ENCODE measurements at places on chromosomes 12 and 14. TPM values are rescaled to one million over a fixed set of nuclear protein-coding genes. Genes with fewer than 3 reads are reported as not detected.

DNA sequence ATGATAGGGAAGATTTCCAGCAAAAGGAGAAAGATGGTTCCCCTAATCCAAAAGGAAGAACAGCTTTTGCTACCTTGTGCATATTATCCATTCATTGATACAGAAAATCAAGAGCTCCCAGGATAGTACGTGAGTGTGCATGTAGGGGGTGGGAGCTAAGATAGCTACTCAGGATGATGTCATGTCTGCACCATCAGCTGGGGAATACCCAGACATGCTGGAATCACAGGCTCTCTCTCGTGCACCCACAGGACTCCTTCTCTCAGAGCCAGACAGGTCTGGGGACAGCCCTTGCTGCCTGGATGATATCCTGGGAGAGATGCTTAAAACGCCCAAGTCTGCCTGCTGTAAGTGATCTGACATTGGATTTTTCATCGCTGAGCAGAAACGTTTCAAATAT lies 38.9 kb downstream of the FOXN3 start:
- DNase-seq = no peak

DNA sequence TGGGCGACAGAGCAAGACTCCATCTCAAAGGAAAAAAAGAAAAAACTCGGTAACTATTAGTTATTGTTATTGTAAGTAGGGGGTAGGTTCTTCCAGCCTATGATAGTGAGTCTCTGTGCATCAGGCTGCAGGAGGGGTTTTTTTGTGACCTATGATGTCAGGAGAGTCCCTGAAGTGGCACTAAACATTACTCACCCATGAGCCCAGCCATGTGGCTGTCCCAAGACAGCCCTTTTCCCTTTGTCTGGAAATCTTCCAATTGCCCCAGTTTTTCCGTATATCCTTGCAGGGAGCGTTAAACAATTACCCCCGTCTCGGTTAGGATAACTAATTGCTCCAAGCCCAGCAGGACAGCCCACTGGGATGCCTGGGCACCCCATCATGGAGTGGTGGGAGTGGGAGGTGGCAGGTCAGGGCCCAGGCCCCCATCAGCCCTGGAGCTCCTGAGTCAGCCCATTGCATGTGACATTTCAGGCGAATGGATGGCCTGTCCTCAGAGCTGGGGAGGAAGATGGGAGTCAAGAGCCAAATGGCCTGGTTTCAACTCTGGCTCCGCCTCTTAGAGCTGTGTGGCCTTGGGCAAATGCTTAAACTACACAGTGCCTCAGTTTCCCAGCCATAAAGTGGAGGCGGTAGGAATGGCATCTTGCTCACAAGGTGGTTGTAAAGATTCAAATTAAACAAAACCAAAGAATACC lies 16.4 kb downstream of the PHETA1 start:
- DNase-seq = no peak

DNA sequence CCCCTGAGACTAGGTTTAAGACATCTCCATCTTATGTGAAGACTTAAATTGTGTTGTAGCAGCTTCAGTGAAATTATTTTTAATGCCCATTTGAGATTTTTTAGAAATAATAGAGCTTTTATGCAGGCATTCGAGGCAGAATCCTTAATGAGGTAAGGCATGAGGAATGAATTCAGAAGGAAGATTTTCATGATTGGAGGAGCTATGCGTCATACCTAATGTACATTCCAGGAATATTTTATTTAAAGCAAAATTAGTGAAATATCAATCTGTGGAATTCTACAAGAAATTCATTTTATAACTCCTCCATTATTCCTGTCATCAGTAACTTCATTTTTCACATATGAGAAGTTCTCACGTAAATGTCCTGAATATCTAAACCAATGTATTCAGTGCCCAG lies 36.0 kb upstream of the GARIN6 start:
- no peak for DNase-seq

DNA sequence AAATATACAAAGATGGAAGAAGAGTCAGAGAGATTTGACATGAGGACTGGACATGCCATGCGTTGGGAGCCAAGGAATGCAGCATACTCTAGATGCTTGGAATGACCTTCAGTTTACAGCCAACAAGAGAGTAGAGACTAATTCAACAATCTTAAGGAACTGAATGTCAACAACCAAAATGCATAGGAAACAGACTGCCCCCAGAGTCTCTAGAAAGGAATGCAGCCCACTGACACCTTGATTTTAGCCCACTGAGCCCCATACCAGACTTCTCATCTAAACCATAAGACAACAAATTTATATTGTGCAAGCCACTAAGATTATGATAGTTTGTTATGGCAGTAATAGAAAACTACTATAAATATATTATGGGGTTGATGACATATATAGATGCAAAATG lies 611.2 kb downstream of the RPS29 start:
- no peak for DNase-seq

DNA sequence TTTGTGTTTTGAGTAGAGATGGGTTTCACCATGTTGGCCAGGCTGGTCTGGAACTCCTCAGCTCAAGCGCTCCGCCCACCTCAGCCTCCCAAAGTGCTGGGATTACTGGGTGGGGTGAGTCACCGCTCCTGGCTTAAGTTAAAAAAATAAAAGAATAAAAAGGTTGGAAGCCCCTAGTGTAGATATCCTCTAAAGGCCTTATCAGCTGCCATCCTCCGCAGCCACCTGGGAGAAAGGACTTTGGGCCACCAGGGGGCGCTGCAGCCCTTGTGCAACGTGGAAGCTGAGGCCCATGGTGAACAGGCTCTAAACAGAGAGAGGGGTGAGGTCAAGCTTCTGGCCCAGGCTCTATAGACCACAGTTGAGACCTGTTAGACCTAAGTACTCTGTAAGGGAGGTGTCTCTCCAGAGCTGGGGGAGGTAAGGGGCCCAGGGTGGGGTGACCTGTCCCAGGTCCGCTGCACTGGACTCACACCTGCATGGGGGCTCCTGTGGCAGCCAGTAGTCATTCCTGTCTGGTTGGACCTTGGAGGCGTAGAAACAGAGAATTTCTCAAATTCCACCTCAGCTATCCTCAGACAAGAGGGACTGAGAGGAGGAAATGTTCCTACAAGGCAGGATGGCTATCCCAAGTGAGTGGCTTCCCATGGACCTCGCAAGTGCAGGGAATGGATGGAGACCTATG lies 14.0 kb upstream of the RACGAP1 start:
- no peak for DNase-seq

DNA sequence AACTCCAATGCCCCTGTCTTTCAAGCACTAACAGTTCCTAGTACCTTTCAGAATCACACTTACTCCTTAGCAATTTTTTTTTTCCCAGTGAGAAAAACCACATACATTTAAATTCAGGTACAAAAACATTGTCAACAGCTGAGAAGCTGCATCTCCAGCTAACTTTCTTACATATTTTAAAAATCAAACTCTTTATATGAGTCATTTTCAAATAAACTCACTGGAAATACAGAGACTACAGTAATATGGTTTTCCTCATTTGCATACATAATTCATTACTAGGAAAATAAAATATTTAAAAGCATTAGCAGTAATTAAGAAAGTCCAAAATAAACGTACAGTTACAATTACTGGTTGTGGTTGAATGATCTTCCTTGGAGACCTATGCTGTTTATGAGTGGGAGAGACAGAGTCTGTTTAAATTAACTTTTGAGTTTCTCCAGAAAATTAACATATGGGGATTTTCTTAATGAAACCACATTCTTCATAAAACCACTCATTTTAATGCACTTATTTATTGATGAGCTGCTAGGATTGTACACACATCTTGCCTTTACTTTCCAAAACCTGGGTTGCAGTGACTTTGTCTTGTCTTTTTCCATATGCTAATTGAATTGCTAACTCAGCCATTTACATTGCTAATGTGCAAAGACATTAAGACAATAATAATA lies 9.8 kb downstream of the MUCL1 start:
- no peak for DNase-seq

GRCh38 chr14:91835197-91835919 lies 32.0 kb downstream of the TC2N start:
- no peak for DNase-seq

- DNase-seq = no peak
Observed at GRCh38 chr12:11863478-11863906, 207.2 kb upstream of the BCL2L14 start.

GRCh38 chr12:6047249-6048237 lies 76.9 kb downstream of the VWF start:
- DNase-seq = no peak

DNA sequence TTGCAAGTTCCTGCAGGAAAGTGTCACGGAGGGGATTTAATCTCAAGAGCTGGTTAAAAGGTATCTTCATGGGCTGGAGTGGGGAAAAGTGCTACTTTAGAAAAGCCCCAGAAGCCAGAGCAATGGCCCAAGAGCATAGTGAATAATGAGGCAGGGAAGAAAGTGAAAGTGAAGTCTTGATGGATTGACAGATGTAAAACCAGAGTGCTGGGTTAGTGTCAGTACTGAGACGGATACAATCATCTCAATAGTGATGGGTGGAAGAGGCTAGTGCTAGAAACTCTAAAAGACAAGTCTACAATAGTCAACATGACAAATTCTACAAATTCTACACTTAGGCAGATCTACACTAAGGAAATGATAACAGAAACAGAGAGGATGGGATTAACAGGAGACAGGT lies 68.1 kb downstream of the CIT start:
- DNase-seq = no peak

- DNase-seq = peak; percentile 31
Observed at GRCh38 chr12:68746572-68747180, 700 bp downstream of the SLC35E3 start.

- DNase-seq = no peak
Observed at GRCh38 chr12:59164226-59164625, 243.9 kb upstream of the LRIG3 start.

- no peak for DNase-seq
Observed at GRCh38 chr12:119668324-119668841, 450 bp downstream of the PRKAB1 start.

GRCh38 chr12:31325524-31325875 lies 450 bp downstream of the SINHCAF start:
- no peak for DNase-seq

DNA sequence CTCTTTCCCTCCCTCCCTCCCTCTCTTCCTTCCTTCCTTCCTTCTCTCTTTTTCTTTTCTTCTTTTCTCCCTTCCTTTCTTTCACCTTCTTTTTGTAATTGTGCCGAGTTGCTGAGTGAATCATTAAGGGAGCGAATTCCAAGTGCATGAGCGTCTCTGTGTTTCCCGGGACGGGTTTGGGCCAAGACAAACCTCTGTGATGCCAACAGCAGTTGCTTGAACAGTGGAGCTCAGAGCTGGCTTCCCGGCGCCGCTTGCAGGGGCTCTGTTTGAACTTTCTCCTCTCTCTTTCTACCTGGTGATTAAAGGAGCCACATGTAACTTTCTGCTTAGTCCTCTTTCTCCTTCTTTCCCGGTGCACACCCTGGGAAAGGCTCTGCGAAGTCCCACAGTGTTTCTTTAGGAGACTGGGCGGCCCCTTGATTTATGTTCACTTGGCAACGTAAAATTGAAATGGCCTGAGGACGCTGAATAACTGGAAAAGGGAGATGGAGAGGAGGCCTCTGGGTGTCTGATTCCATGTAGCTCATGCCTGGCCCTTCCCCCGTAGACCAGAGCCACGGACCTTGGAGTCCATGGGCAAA lies 33.7 kb upstream of the MAP1LC3B2 start:
- DNase-seq = no peak

- no peak for DNase-seq
Observed at GRCh38 chr12:111685322-111685810, 390 bp downstream of the BRAP start.

- DNase-seq = no peak
Observed at GRCh38 chr12:109967383-109968031, 28.7 kb downstream of the GIT2 start.

DNA sequence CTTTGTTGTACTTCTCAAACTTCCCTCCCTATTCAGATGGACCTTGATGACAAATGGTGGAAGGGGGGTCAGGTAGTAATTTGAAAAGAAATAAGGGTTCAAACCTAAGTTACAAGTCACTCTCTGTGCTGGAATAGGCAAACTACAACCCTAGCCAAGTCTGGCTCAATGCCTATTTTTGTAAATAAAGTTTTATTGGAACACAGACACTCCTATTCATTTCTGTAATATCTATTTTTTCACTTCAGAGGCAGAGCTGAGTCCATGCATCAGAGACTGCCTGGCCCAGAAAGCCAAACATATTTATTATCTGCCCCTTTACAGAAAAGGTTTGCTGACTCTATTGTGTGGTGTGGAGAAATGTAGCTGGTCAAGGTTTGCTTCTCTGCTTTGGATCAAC lies 78.4 kb upstream of the RIN3 start:
- no peak for DNase-seq

- DNase-seq = no peak
Observed at GRCh38 chr14:89719366-89720075, 235.0 kb downstream of the EFCAB11 start.

- no peak for DNase-seq
Observed at GRCh38 chr14:99632410-99633035, 12.4 kb upstream of the HHIPL1 start.

- no peak for DNase-seq
Observed at GRCh38 chr12:121793440-121793837, at the start of gene RHOF. TSS of gene RHOF (minus strand) at chr12:121793688. CDS start at chr12:121793633, 55 bp downstream.

DNA sequence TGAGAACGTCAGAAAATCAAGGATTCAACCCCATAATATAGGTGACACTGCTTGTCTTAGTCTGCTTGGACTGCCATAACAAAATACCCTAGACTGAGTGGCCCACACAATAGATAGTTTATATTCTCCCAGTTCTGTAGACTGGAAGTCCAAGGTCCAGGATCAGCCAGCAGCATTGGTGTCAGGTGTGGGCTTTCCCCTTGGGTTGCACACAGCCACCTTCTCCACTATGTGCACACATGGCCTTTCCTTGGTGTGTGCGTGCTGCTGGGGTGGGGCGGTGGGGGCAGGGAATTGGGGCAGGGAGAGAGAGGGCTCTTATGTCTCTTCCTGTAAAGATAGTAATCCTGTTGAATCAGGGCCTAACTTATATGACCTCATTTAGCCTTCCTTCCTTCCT lies 106.4 kb downstream of the SLC25A47 start:
- DNase-seq = no peak

DNA sequence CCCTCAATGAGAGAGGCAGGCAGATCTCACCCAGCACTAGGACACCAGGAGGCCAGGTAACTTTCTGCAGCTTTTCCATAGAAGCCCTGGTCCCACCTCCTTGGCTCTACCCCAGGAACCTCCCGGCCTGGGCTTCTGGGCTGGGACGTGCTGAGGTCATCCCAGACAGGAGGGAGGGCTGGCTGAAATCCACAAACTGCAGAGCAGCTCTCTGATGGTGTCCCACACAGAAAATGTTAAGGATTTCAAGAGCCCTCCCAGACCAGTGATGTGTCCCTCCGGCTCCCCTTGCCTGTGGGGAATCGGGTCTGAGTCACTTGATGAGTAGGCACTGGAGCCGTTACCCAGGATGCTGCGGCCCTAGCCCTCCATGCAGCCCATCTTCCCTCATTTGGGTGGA lies 124.1 kb downstream of the ESRRB start:
- no peak for DNase-seq

- no peak for DNase-seq
Observed at GRCh38 chr12:1878695-1879094, 39.8 kb downstream of the CACNA2D4 start.

The HOXC9 gene
- 21.0 TPM for polyA plus RNA-seq

The CLECL1 gene
- 0.19 TPM for polyA plus RNA-seq

The KRT6A gene
- not detected for polyA plus RNA-seq

The SSTR1 gene
- polyA plus RNA-seq = 1.7 TPM

The TAS2R9 gene
- not detected for polyA plus RNA-seq

The MFAP5 gene
- polyA plus RNA-seq = 1.5 TPM

The MYF5 gene
- polyA plus RNA-seq = not detected

The NCOR2 gene
- polyA plus RNA-seq = 49.9 TPM

The NINJ2 gene
- 1.2 TPM for polyA plus RNA-seq

The RDH16 gene
- 0.28 TPM for polyA plus RNA-seq

The LAG3 gene
- 0.90 TPM for polyA plus RNA-seq

The SPTLC2 gene
- 74.3 TPM for polyA plus RNA-seq

Measured in right renal cortex interstitium (tissue), 3 donors.